ENCODE measurements at places on chromosomes 6 and 20.

DNA sequence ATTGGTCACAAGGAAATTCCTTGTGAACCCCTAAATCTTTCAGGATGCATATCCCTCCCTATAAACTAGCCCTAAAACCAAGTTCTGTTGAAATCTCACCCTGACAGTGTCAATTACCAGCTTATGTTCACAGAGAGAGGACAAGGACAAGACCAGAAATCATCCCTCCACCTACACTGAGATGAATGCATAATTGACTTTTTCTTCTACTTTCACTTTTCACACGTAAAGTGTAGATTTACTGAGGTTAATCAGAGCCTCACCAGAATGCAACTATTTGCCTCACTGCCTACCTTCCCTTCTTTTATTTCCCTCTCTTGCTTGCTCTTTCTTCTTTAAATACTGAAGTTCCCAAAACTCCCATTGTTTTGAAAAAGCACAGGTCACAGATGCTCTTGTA, 15.3 kb upstream of the NKAIN2 start:
- no peak for DNase-seq

DNA sequence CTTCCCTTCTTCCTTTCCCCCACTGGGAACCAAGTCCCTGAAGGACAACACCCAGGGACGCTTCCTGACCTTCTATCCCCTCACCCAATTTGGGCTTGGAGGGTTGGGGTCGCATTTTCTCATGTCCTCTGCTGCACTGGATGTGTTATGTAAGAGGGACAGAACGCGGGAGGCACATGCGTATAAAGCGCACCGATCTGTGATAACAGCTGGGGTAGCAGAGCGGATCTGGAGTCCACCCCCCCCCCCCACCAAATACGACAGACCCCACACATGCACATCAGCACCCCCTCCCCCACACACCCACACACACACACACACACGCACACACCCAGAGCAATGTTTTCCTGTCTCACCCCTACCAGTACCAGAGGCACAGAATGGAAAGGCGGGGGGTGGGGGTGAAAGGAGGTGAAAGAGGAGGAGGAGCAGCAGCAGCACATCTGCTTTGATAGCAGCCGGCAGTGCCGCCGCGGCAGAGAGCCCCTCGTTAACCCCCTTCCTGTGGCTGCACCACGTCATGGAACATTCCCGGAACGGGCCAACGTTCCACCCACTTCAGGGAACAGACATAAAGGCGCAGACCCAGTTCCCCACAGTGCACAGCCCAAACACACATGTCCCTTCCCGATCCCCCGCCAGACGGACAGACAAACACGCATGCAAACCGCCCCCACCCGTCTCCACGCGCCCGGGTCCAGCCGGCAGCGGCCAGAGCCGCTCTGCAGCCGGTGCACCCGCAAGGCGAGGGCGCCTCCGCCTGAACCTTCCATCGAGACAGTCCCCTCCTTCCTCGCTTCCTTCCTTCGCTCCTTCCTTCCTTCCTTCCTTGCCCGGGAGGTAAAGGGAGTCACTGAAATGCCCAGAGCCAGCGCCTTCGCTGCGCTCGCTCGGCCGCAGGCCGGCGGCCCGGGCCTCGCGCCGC, 590 bp downstream of the HIVEP2 start:
- no peak for DNase-seq

DNA sequence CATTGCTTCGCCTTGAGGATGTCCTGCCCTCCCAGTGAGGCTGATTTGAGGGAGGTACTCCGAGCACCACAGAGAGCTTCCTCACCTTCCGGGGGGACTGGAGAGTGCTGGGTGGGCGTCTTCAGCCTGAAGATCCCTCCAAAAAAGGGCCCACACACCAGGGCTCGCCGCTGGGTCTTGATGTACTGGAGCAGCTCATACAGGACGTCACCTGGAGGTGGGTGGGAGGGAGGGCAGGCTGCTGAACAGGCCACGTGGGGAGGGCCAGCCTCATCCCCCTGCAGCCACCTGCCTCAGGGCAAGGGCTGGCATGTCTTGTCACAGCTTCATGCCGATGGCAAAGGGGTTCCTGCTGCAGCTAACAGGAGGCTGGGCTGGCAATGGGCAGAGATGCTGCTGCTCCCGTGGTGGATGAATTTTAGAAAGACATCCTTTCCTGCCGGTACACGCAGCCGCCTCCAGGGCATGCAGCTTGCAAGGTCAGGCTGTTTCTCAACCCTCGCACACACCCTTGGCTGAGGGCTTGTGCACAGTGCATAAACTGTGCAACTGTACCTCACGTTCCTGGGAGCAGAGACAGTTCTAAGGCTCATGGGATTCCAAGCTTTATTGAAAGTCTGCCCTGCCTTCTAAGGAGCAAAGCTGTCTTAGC, 14.0 kb downstream of the ETV7 start:
- DNase-seq = no peak

DNA sequence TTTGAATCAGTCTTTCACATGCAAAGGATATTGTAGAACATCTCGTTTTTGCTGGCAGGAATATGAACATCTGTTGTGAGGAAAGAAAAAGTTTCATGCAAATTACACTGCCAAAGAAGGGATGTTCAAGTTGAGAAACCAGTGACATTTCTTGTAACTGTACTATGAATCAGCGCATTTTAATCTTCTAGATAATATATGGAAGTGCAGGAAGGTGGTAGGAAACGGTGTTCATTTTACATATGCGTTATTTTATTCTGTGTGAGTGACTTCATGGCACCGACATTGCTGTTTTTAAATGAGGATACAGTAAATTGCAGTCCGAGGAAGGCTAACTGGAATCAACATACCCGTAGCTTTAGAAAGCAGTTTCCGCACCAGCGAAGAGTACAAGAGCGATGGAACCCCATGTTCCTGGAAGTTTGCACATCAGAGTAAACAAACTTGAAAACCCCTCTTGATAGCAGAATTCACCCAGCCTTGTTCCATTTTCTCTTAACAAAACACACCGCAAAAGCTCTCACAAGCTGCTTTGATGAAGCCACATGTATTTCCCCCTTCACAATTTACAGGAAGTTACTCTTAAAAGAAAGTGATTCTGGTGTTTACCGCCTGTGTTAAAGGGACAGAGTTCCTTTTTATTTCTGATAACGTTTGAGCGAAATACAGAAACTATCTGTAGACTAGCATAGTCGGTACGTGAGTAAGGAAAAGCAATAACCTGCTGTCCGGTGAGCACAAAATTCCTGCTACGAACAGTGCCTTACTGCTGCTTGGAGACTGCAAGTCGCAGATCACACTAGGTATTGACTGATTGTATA, 11.5 kb downstream of the PRDM1 start:
- no peak for DNase-seq

- DNase-seq = no peak
These were observed 17.7 kb downstream of the RIPOR3 start for GRCh38 chr20:50673466-50674137.

GRCh38 chr6:26224940-26225847, 138.0 kb downstream of the HFE start:
- no peak for DNase-seq

- no peak for DNase-seq
These were observed 68.5 kb downstream of the FAM229B start for GRCh38 chr6:112155886-112156285.

GRCh38 chr20:38377039-38377685, 30.9 kb downstream of the LBP start:
- DNase-seq = no peak

- DNase-seq = no peak
These were observed 52.7 kb downstream of the SOD2 start for GRCh38 chr6:159640322-159640721.

GRCh38 chr6:73521351-73521985, 636 bp upstream of the EEF1A1 start:
- DNase-seq = no peak

DNA sequence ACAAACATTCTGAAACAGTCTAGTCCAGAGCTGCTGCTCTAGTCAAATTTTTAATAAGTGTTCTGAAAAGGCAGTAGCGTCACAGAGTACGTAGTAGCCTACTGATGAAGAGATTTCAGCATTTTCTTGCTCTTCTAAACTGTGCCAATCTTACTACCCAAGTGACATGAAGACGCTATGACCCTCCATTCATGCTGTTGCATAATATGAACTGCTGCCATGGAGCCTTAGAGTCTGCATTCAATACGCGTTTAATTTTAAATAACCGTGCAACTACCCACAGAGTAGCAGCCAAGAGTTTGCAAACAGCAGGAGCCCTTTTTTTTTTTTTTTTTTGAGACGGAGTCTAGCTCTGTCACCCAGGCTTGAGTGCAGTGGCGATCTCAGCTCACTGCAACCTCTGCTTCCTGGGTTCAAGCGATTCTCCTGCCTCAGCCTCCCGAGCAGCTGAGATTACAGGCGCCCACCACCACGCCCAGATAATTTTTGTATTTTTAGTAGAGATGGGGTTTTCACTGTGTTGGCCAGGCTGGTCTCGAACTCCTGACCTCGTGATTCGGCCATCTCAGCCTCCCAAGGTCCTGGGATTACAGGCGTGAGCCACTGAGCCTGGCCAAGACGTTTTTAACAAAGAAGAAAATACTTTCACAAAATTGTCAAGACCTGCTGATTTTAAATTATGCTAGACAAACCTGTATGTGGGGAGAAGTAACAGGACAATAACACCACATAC, 44.3 kb downstream of the EZR start:
- DNase-seq = no peak

DNA sequence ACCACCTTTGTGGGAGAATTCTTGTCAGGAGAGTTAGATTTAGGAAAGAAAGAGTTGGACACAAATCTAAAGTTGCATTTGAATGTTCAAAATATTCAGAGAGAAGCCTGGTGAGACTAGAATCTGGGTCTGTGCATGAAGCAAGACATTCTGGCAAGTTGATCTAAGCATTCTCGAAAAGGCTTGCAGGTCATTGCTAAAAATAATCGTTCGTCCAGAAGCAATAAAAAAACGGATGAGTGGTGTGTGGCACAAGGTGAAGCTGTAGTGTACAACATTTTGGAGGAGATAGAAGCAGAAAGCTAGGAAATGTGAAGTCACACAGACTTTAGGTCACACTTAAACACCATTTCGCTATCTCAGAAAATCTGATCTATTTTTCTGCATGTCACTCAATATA, 114.9 kb upstream of the IFNGR1 start:
- no peak for DNase-seq

DNA sequence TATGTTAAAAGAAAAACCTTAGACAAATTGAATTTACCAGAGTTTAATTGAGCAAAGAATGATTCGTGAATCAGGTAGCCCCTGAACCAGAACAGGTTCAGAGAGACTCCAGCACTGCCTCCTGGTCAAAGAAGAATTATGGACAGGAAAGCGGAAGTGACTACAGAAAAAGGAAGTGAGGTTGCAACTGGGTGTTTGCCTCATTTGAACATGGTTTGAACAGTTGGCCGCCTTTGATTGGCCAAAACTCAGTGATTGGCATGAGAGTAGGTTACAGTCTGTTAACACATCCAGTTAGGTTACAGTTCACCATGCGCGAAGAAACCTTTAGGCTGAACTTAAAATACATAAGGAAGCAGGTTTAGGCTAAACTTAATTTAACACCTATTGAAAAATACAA, 248.8 kb downstream of the TFAP2A start:
- no peak for DNase-seq

DNA sequence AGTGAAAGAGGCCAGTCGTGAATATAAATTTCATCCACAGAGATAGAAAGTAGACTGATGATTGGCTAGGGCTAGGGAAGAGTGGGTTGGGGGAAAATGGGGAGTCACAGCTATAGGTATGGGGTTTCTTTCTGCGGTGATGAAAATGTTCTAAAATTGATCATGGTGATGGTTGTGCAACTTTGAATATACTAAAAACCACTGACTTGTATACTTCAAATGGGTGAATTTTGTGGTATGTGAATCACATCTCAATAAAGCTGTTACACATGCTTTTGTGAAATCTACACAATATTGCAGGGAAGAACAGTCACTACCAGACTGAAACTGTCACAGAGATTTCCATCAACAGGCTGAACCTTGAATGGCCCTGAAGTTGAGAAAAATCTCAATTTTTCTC, 61.5 kb downstream of the LYRM4 start:
- DNase-seq = no peak

DNA sequence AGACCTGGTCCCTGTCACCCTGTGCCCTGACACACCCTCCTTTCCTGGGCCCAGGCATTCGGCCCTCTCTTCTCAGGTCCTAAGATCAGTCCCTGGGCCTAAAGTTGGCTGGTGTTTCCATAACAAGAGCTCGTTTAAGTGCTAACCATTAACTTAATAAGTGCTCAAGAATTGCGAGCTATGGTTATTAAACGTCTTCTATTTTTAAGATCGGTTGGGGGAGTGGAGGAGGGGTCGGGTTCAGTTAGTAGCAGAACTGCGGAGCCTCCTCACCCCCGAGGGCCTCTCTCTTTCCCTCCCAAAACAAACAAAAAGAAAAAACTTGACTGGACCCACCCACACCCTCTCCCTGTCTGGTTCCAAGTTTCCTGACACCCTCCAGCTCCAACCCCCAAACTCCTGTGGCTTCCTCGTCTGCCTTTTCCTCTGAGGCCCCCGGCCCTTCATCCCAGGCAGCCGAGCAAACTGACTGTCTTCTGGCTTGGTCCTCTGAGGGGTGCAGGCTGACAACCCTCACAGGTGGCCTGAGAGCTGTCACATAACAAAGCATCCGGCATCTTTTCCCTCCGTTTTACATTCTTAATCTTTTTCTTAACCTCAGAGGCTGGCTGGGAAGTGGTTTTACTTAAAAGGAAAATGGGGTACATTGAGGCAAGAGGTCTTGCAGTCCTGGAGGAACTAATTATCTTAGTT, 2.0 kb downstream of the STK35 start:
- no peak for DNase-seq
